ENCODE measurements at places on chromosomes 11 and 22. TPM values are rescaled to one million over a fixed set of nuclear protein-coding genes. Genes with fewer than 3 reads are reported as not detected.
A peak's percentile ranks its signal among the peaks of the same experiment; 100 is the strongest.

DNA sequence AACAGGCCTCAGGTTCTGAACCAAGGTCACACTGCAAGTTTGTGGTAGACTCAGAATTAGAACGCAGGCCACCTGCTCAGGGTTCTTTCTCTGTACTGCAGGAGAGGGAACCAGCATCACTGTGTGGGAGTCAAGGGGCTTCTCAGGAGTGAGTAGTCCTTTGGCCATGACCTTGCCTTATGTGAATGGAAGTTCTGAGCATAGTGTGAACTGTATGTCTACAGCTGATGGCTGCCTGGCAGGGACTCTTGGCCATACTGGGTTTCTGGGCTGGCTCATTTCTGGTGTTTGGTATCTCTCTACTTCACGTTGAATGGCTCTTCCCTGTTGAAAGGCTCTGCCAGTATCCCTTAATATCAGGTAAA, 40.1 kb upstream of the TUB start:
- no peak for DNase-seq

DNA sequence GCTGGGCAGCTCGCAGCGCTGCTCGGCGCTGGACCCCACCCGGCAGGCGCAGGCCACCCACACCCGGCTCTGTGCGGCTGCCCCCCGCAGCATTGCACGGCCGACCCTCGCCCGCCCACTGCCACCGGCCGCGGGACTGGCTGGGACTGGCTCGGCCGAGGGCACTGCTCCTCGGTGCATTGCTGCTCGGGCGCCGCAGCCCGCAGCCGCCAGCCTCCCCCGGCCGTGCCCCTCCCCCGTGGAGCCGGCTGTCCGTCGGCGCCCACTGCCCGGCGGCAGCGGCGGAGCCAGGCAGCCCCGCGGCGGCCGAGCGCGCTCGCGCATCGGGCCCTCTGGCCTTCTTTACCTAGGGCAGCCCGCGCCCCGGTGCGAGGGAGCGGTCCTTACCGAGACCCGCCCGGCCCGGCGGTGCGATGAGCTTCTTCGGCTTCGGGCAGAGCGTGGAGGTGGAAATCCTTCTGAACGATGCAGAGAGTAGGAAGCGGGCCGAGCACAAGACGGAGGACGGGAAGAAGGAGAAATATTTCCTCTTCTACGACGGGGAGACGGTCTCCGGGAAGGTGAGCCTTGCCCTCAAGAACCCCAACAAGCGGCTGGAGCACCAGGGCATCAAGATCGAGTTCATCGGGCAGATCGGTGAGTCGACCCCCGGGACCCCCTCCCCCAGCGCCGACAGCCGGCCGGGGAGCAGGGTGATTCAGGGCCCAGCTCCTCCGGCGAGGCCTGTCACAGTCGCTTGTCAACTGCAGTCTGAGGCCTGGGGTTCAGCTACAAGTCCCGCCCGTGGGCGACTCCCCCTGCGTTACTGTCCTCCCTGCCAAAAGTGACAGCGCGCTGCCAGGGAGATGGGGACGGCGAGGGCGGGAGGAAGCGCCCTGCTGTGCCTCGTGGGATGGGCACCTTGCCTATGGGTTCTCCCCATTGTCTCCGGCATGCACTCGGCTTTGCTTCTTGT, 516 bp downstream of the VPS26B start:
- DNase-seq, result peak; percentile 71

- no peak for DNase-seq
Observed at GRCh38 chr22:49964136-49965090, 3.8 kb downstream of the PIM3 start.

- no peak for DNase-seq
Observed at GRCh38 chr11:5591613-5592012, 4.8 kb upstream of the TRIM6 start.

GRCh38 chr11:62544581-62545436, 1.8 kb downstream of the AHNAK start:
- DNase-seq, result peak; percentile 62

DNA sequence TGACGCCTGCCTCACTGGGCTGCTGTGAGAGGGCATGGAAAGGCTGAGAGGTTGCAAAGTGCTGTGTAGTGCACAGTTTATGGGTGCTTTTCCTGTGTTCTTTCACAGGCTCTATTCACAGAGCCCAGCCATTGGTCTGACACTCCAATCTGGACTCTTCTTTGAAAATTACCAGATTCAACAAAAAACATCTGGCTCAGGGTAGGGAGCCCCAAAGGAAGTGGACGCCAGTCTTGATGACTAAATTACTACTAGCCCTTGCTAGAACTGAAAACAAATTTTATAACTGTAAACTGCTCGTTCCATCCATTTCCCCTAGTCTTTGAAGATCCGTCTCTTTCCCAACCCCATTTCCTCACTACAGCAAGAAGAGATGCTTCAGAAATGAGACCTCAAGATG, 178.6 kb downstream of the TENM4 start:
- no peak for DNase-seq

The ANGPTL5 gene
- not detected for total RNA-seq

The BRSK2 gene
- 0.19 TPM for total RNA-seq

The SLC7A4 gene
- total RNA-seq, result not detected

The NAALADL1 gene
- 5.4 TPM for total RNA-seq
